Cerebellar nuclear complex (tissue), 1 donor: ENCODE measurements at places on chromosomes 16 and 17.
A peak's percentile ranks its signal among the peaks of the same experiment; 100 is the strongest.

DNA sequence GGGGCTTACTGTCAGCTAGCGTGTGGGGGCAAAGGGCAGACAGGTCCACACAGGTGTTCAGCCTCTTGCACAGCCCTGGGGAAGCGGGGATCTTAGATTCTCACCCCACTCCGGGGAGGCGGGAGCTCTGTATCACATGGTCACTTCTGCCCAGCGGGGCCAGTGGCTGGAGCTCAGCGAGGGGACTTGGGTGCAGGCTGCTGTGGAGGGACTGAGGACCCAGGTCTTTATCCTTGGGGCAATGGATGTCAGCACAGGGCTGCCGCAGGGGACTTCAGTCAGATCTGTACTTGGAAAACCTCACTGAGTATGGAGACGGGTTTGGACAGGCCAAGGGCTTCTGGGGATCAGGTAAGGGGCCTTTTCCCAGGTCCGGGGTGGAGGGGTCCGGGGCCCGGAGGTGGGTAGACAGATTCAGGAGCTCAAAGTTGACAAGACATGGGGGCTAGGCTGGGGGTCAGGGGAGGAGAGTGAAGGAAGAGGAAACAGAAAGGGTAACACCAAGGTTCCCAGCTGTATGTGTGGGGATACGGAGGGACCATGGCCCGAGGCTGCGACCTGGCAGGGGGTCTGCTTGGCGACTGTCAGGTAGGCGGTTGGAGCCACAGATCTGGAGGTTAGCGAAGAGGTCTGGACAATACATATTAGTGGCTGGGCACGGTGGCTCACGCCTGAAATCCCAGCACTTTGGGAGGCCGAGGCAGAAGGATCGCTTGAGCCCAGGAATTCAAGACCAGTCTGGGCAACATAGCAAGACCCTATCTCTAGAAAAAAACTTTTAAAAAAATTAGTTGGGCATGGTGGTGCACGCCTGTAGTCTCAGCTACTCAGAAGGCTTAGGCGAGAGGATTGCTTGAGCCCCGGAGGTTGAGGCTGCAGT lies 15.1 kb upstream of the BAIAP2 start:
- DNase-seq = no peak

DNA sequence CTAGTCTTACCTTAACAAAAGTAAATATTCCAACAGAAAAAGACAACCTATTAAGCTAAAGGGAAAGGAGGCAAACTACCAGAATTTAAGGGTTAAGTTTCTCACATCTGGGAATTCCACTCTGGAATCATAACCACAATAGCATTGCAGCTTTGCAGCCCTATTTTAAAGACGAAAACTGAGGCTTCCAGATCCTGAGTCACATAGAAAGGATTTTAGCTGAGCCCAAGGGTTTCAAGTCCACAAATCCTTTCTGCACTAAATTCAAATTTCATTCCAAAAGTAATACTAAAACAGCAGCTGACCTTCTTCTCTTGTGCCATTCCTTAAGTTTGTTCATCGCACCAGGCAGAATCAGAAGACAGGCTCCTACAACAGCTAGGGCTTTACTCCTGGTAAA lies 17.8 kb downstream of the XYLT1 start:
- DNase-seq = no peak

- no peak for DNase-seq
These were observed 74.1 kb downstream of the SOCS1 start for GRCh38 chr16:11181899-11182279.

- no peak for DNase-seq
These were observed 52.6 kb upstream of the MAP3K14 start for GRCh38 chr17:45369421-45369820.

- DNase-seq = no peak
These were observed 59.3 kb upstream of the CDH11 start for GRCh38 chr16:65181071-65181561.

DNA sequence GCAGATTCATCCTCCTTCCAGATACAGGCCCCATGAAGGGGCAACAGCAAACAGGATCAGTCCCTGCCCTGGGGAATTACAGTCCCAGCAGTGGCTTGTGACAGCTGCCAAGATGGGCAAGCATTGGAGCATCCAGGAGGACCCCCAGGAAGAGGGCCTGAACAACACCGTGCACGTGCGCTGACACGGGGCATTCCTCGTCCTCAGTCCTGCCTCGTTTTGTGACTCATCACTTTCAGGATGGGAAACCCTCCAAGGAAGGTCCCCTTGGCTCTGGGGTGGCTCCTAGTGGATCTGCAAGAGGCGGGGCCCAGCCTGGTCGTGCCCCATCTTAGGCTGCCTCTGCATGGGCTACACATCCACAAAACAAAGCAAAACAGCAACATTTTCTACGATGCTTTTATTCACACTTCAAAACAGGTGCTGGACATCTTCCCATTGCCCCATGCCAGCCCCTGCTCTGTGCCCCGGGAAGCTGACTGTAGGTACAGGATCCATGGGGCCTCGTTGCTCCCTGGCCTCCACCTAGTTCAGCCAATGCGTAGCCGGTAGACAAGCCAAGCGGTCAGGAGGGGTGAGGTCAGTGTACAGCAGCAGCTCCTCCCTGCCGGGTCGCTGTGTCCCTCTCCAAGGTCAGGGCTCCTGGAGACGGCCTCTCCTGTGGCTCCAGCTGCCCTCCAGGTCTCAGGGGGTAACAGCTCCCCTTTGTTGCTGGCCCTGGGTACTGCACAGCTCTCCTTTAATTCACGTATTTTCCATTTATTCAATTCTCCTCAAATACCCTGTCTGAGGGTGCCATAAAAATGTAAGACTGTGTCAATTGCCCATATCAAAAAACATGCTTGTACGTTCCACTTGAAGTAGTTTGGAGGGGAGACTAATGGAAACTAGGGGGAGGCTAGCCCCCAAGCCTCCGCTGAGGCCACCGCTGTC lies 32.2 kb downstream of the ACTG1 start:
- DNase-seq = no peak

- DNase-seq = peak; percentile 51
These were observed 51.2 kb downstream of the RMI2 start for GRCh38 chr16:11396241-11397048.

- DNase-seq = no peak
These were observed 1.8 kb downstream of the TMIGD1 start for GRCh38 chr17:30332057-30332542.

DNA sequence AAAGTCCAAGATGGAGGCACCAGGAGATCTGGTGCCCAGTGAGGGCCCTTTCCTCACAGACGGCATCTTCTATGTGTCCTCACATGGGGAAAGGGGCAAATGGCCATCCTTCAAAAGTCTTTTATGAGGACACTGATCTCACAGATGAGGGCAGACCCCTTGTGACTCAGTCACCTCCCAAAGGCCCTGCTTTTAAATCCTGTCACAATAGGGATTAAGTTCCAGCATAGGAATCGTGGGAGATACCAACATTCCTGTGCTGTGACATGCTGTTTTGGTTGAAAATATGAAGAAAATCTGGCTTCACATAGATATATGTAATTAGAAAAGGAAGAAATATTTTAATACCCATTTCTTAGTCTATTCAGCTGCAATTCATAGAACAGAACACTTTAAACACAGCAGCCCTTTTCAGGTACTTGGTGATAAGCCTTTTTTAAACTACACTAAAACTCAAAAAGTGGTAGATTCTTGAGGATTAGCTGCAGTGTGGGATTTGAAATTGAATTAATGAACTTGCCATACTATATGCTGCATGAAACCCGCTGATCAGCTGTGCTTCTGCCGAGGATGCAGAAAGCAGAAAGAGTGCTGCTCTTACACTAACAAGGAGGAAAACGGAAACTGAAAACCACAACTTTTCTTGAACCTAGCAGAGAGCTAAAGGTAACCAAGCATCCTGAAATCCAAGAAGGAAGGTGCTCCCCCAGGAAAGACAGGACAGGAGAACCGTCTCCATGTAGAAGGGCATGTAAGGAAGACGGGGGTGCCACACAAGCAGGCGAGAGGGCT lies 32.7 kb downstream of the VPS53 start:
- no peak for DNase-seq

DNA sequence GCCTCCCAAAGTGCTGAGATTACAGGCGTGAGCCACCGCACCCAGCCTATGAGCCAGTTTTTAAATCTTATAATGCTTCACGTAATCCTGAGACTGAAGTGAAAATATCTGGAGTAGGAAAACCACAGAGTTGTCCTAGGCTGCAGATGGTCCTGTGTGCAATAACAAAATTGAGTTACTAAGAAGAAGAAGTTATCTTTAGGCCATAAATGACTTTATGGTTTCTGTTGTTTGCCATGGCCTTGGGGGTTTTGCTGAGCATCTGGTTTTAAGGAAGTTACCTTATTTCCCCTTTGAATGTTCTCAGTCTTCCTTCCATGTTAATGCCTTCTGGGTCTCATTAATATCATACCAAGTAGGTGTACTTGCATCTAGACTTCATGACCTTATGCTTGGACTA lies 16.5 kb downstream of the NMT1 start:
- DNase-seq = no peak

- no peak for DNase-seq
These were observed 76.4 kb upstream of the C17orf78 start for GRCh38 chr17:37299257-37299980.

- no peak for DNase-seq
These were observed 148.1 kb downstream of the MRM1 start for GRCh38 chr17:36749493-36749892.

- no peak for DNase-seq
These were observed 42.7 kb upstream of the CPNE2 start for GRCh38 chr16:57049678-57050077.

- DNase-seq = no peak
These were observed 6.4 kb upstream of the CD300LD start for GRCh38 chr17:74598346-74599022.

GRCh38 chr17:82226809-82227628 lies 1.8 kb upstream of the SLC16A3 start:
- no peak for DNase-seq

- DNase-seq = no peak
These were observed 73.3 kb downstream of the GNAO1 start for GRCh38 chr16:56264609-56264972.

GRCh38 chr17:58536542-58536941 lies 22.1 kb upstream of the MTMR4 start:
- no peak for DNase-seq

DNA sequence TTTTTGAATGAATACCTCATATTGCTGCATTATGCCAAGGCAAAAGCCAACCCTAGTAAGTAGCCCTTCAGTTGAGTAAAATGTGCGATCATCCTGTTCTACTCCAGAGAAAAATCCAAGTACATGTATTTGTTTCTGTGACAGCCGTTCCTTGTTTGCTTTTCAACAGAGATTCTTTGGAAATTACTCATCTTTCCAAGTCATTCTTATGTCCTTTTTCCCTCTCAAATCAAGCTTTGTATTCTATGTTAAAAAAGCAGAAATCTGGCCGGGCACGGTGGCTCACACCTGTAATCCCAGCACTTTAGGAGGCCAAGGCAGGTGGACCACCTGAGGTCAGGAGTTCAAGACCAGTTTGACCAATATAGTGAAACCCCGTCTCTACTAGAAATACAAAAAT lies 112.9 kb upstream of the HAS3 start:
- no peak for DNase-seq

- no peak for DNase-seq
These were observed 2.3 kb downstream of the DPEP2NB start for GRCh38 chr16:68013440-68013839.
